ENCODE measurements at places on chromosomes 1 and 21.
A peak's percentile ranks its signal among the peaks of the same experiment; 100 is the strongest.

GRCh38 chr1:115056395-115056798 is 26.8 kb downstream of the TSHB start:
- DNase-seq: peak; percentile 64

- DNase-seq: no peak
These were observed 18.0 kb upstream of the RABGGTB start for GRCh38 chr1:75768016-75768415.

GRCh38 chr1:88700425-88701013 is 16.4 kb downstream of the PKN2 start:
- DNase-seq: peak; percentile 30

GRCh38 chr1:207644166-207644851 is 624 bp upstream of the CR1L start:
- DNase-seq: peak; percentile 38

DNA sequence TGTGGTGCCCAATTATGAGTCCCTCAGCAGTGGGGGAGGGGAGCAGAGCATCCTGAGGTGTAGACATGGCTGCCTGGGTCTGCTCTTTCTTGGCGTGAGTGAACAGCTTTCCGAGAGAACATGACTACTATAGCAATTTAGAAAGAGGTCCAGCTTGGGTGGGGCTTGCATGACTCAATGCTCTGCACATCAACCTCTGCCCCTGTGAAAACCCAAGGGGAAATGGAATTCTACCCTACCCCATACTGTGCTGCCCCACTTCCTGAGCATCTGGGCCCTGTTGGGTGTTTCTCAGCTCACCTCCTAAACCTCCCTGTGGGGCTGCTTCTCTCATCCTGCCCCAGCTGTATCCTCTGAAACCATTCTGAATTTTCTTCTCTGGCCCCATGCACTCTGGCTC is 8.2 kb upstream of the AZIN2 start:
- no peak for DNase-seq

DNA sequence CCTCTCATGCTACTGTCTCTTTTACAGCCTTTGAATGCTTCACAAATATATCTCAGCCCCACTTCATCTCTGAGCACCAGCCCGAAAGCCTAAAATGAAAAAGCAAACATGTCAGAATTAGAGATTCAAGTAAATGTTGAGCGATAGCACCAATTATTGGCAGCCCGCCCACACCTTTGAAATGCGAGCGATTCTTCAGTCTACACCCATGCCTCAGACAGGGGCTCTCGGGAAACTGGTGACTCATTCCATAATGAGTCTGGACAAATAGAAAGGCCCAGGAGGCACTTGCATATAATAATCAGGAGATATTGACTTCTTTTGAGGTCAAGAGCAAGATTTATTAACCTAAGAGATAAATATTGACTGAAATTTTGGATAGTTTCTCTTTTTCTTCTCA is 487.3 kb upstream of the PTBP2 start:
- DNase-seq: no peak
